ENCODE measurements at places on chromosomes 16 and 17. TPM values are rescaled to one million over a fixed set of nuclear protein-coding genes. Genes with fewer than 3 reads are reported as not detected.

BCO1 gene
- total RNA-seq, result not detected

GRCh38 chr17:41413353-41413957, 10.9 kb downstream of the KRT37 start:
- no peak for DNase-seq

GRCh38 chr17:34377078-34377823, 14.2 kb upstream of the CCL1 start:
- DNase-seq, result no peak

DNA sequence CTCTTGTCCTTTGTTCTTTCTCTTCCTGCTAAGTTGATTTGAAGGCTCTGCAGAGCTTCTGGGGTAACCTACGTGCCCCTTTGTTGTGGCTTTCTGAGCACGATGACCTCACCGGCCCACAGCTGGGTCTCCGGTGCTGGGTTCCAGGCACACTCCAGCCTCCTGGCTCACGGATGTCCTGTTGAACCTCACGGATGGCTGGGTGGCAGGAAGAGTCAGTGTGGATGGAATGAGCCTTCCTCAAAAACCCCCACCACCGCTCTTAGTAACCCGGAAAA, 116.0 kb downstream of the SOCS1 start:
- peak; percentile 32 for DNase-seq

GRCh38 chr17:80990921-80991644, 558 bp upstream of the CHMP6 start:
- no peak for DNase-seq
